Right renal cortex interstitium (tissue), 3 donors: ENCODE measurements at places on chromosomes 5 and 9. TPM values are rescaled to one million over a fixed set of nuclear protein-coding genes. Genes with fewer than 3 reads are reported as not detected.

IL17B gene
- polyA plus RNA-seq: 1.3 TPM

GDA gene
- 0.40 TPM for polyA plus RNA-seq

CATSPER3 gene
- 0.98 TPM for polyA plus RNA-seq

CCDC180 gene
- 11.2 TPM for polyA plus RNA-seq

MYMK gene
- not detected for polyA plus RNA-seq

MYORG gene
- 7.1 TPM for polyA plus RNA-seq

SPZ1 gene
- polyA plus RNA-seq: not detected

CDKN2B-AS1 gene
- 0.14 TPM for polyA plus RNA-seq

EGFLAM gene
- polyA plus RNA-seq: 9.6 TPM

MARCOL gene
- not detected for polyA plus RNA-seq

SCAI gene
- polyA plus RNA-seq: 9.9 TPM

SOX30 gene
- 0.83 TPM for polyA plus RNA-seq

GPR151 gene
- polyA plus RNA-seq: not detected

PCDH1 gene
- polyA plus RNA-seq: 26.6 TPM

ORM2 gene
- polyA plus RNA-seq: not detected

CHD1 gene
- polyA plus RNA-seq: 68.5 TPM

CAAP1 gene
- 43.0 TPM for polyA plus RNA-seq
